Cortex of kidney (tissue), 1 donor: ENCODE measurements at places on chromosomes 7 and 10.

GRCh38 chr7:150901160-150902035, 49.1 kb downstream of the AOC1 start:
- no peak for DNase-seq

- DNase-seq = no peak
Measured at GRCh38 chr7:16421333-16422102, at the start of gene CRPPA. Gene CRPPA (minus strand): TSS chr7:16421538. CDS start chr7:16421322, 216 bp downstream.

DNA sequence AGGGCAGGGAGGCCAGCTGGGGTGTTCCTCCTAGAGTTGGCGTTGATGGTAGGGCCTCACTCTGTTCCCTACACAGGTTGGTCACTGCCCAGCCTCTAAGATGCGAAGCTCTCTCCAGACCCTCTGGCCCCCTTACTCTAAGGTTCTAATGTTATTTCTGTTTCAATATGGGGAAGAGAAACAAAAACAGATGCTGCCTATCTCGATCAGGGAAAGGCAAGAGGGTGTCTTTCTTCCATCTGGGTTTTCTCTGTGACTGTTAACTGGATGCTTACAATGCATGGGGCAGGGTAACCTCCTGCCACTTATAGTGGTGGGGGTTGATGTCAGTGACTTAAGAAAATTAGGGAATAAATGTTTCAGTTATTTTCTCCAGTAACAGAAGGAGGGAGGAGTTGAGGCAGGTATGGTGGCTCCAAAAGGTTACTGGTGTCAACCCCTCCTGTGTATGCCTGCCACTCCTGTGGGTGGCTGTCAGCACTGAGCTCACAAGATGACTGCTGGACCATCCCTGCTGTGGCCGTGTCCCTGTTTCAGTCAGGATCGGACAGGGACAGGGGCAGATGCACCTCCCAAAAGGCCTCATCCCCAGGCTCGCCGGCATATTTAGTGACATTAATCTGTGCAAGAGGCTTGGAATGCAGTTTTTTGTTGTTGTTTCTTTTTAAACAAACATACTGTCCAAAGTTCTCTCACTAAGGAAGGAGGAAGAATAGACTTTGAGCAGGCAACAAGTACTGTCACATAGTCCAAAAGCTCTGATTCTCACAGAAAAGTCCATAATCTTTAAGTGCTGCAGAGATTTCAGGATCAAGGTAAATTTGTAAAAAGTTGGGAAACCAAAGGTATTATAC, 39.6 kb upstream of the SYPL1 start:
- DNase-seq = no peak

GRCh38 chr10:33233221-33233620, 101.2 kb downstream of the NRP1 start:
- no peak for DNase-seq

DNA sequence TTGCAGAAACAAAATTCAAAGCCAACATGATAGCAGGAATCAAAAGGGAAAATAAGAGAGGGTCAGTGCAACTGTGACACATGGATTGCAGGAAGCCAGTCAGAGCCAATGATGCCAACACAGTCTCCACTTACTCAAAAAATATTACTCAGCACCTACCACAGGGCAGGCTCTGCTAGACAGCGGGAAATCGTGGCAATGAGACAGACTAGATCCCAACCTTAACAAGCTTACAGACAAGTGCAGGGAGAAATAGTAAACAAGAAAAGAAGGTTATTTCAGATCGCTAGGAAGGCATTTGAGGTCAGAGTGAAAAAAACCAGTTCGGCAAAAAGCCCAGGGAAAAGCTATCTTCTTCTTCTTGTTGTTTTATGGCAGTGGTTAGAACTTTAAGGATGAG, 45.2 kb upstream of the NPFFR1 start:
- no peak for DNase-seq

GRCh38 chr7:148191391-148192065, 399.0 kb upstream of the C7orf33 start:
- DNase-seq = no peak

GRCh38 chr10:131748831-131749766, 151.7 kb upstream of the PPP2R2D start:
- DNase-seq = no peak

DNA sequence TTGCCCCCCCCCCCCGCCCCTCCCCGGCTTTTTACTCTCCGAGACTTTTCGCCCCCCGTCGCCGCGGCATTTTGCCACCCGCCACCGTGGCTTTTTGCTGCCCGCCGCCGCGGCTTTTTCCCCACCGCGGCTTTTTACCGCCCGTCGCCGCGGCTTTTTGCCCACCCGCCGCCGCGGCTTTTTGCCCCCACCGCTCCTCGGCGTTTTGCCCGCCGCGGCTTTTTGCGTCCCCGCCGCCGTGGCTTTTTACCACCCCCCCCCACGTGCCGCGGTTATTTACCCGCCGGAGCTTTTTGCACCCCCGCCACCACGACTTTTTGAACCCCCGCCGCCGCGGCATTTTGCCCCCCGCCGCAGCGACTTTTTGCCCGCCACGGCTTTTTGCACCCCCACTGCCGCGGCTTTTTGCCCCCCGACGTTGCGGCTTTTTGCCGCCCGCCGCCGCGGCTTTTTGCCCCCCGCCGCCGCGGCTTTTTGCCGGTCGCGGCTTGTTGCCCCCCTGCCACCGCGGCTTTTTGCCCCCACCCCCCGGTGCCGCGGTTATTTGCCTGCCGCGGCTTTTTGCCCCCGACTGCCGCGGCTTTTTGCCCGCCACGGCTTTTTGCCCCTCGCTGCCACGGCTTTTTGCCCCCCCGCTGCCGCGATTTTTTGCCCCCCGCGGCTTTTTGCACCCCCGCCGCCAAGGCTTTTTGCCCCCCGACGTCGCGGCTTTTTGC, 461.1 kb downstream of the ZNF33B start:
- DNase-seq = no peak

- DNase-seq = no peak
Measured at GRCh38 chr7:47579458-47579857, 2.5 kb downstream of the TNS3 start.

GRCh38 chr7:66604198-66604597, 24.5 kb upstream of the KCTD7 start:
- DNase-seq = no peak

GRCh38 chr10:6333086-6333485, 130.4 kb downstream of the PFKFB3 start:
- DNase-seq = no peak

GRCh38 chr7:158541346-158542010, 46.1 kb downstream of the PTPRN2 start:
- no peak for DNase-seq

DNA sequence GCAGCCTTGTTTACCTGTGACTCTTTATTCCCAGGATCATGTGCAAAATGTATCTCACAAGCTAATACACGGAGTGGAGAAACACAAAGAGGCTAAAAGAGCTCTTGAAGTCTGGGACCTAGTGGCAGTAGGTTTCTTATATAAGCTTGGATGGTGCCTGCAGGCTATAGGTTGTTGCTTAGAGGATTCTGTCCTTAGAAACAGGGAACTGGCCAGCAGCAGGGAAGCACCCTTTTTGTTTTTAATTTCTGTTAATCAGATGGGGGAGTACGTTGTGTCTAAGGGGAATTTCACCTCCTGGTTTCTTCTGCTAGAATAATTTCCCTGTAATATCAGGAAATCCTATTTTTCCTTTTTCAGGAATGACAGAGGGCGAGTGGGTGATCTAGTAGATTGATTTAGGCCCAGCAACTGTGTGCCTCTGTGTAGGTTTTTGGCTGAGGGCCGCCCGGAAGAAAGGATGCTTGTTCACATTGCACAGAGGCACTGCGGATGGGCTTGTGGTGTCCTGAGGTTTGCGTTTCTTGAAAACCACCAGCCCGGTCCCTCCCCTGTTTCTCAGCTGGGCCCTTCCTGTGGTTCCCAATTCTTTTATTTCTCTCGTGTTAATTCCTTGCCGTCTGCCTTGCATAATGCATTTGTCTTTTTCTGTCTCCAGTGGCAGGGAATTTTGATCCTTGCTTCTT, 158.0 kb downstream of the CAMK1D start:
- DNase-seq = no peak

DNA sequence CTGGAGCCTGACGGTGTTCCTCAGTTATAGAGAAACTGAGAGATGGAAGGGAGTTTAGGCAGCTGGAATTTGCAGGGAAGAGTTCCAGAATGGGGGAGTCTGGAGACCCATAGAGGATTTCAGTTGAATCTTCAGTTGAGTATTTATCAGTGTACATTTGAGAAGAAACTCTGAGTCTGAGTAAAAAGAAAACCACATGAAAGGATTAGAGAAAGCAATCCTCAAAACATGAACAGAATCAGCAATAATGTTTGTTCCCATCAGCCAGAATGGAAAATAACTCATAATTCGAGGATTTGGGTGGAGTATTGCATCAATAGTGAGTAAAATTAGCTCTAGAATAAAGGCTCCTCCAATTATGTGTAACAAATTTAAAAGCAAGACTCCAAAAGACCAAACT, 130.0 kb upstream of the AHR start:
- no peak for DNase-seq

DNA sequence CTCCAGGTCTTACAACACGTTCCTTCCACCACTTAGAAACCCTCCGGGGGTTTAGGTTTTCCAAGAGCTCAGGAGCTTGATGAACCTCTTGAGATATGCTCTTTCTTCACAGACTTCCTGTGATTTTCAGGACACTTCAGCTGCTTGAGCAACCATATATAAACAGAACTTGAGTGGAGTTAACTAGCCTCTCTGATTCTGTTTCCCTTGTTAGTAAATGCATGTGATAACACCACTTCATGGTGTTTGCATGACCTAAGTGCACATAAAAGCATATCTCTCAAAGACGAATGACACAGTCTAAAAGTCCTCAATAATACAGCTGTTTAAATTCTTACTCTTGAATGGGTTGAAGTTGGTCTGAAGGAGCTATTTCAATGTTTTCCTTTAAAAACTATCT, 9.9 kb downstream of the PRR15 start:
- no peak for DNase-seq

- no peak for DNase-seq
Measured at GRCh38 chr10:129541748-129542487, 74.9 kb downstream of the MGMT start.

DNA sequence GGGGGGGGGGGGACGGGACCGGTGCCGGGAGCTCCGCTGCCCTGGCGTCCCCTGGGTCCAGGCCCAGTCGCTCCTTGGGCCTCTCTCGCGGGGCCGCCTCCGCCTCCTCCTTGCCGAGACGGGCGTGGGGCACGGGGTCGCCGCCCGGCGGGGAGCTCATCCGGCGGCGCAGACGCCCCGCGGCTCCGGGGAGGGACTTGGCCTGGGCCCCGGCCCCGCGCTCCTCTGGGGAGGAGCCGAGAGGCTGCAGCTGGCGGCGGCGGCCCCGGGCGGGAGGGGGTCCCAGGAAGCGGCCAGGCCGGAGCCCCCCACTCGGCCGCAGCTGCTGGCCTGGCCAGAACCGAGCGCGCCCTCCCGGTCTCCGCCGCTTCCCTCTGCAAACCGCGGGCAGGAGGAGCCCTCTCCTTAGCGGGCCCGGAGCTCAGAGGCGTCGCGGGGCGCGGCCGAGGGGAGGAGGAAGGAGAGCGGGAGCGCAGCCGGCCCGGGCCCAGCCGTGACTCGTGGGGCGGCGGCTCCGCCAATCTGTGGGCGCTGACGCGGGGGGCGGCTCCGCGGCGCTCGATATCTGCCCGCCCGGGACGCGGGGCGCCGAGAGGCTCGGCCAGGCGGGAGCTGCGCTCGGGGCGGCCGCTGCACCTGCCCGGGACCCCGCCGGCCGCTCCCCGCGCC, at the start of gene FAM20C:
Gene FAM20C (plus strand): TSS at position 591 of the 669 bp plus-strand sequence. CDS start 629 bp downstream, outside the sequence.
- no peak for DNase-seq

DNA sequence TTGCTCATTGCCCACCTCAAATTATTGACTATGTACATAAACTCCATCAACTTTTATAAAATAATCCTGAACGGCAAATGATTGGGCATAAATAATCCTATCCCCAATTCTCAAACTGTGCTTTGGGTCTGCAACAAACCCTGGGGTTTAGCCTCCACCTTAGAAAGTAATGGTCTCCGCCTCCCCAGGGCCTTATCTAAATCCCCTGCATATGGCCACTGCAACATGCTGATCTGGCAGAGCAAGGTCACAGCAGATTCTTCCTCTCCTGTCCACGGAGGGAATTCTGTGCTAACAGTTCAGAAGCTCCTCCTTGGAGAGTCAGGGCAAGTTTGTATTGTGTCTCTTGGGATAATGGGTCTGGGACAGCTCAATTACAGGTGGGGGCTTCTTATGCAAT, 18.4 kb downstream of the FXYD4 start:
- no peak for DNase-seq

- DNase-seq = no peak
Measured at GRCh38 chr10:1274701-1275544, 218.7 kb downstream of the WDR37 start.

DNA sequence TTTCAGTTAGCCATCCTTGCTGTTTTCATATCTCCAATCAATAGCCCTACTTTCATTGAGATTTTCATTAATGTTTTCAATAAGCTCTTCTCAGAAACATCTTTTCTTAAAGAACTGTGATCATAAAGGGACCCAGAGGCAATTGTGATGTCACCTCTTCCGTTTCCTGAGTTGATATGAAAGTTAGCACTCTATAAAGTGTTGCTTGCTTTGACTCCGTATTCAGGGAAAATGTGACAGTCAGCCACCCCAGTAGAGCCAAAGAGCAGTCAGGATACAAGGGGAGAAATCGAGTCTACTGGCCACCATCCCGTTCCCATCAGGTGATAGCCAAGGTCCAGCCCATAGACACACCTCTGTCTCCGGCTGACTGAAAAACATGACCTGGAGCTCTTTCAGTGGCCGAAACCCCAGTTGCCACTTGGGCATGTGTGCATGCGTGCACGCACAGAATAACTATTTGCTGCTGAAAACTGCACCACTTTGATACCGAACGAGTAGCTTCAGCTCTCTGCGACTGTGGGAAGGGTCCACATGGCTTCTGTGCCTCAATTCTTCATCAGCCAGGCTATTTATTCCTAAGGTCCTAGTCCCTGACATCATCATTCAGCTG, 291.4 kb downstream of the USP6NL start:
- DNase-seq = no peak

DNA sequence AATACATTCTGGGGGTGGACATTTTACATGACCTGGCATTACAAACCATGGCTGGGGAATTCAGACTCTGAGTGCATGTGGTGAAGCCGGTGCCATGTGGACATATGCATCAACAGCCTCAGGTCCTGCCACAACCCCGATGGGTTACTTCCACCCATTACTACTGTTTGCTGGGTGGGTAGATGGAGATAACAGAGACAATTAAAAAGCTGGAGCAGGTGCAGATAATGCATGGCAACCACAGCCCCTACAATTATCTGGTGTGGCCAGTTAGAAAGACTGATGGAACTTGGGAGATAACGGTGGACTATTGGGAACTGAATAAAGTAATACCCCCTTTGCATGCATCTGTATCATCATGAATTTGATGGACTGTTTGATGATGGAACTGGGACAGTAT, 21.6 kb upstream of the ADAMTS14 start:
- no peak for DNase-seq

- no peak for DNase-seq
Measured at GRCh38 chr10:88881320-88881719, 1.3 kb downstream of the STAMBPL1 start.

DNA sequence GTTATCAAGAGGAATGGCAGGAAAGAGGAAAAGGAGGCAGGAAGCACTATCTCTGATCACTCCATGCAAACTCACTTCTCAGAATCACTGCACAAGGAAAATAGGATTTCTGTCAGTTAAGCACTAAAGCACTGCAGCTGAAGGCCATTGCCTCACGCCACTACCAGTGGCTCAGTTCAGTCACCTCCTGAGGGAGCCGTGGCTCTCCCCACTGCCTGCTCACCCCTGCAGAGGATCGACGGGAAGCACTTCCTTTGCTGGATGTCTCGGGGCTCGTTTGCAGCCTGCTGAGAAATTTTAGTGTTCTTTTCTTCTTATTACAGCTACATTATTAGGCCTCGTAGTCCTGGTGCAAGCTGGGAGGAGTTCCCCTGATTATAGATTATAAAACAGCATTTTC, 90.1 kb upstream of the ADCY1 start:
- DNase-seq = no peak

GRCh38 chr10:8659982-8660381, 605.5 kb downstream of the GATA3 start:
- DNase-seq = no peak
